ENCODE measurements at places on chromosomes 5 and 9. TPM values are rescaled to one million over a fixed set of nuclear protein-coding genes. Genes with fewer than 3 reads are reported as not detected.

PCSK1 gene
- total RNA-seq, result 2.5 TPM

PCDHGB5 gene
- 23.4 TPM for total RNA-seq

SRP19 gene
- 61.9 TPM for total RNA-seq

CCNI2 gene
- 0.60 TPM for total RNA-seq

SH2D3C gene
- total RNA-seq, result 10.7 TPM

PCDHGA3 gene
- 7.5 TPM for total RNA-seq

SLC34A3 gene
- total RNA-seq, result not detected

CCDC152 gene
- total RNA-seq, result 6.1 TPM

SMIM3 gene
- total RNA-seq, result 7.3 TPM

ADAMTS16 gene
- total RNA-seq, result 4.9 TPM

CDC25C gene
- 3.8 TPM for total RNA-seq

GLRA1 gene
- total RNA-seq, result 1.4 TPM

RARS1 gene
- total RNA-seq, result 159 TPM

SH3TC2 gene
- 19.6 TPM for total RNA-seq

SPATA31D4 gene
- not detected for total RNA-seq

Data from camera-type eye (tissue), 1 donor.